ENCODE measurements at places on chromosomes 3 and 15.

- DNase-seq: no peak
These were observed 63.4 kb upstream of the ANKRD28 start for GRCh38 chr3:15861163-15861562.

- peak; percentile 12 for DNase-seq
These were observed 76.4 kb upstream of the ROBO1 start for GRCh38 chr3:79844176-79844575.

GRCh38 chr3:128794067-128794768 is 68.2 kb downstream of the RAB7A start:
- DNase-seq: peak; percentile 75

GRCh38 chr15:23516866-23517265 is 48.6 kb upstream of the MKRN3 start:
- no peak for DNase-seq

- no peak for DNase-seq
These were observed 28.6 kb downstream of the MAP2K5 start for GRCh38 chr15:67570875-67571647.

- peak; percentile 76 for DNase-seq
These were observed 20.2 kb downstream of the CGGBP1 start for GRCh38 chr3:88038566-88038965.

- peak; percentile 53 for DNase-seq
These were observed 68.5 kb downstream of the GPR176 start for GRCh38 chr15:39851500-39852092.

DNA sequence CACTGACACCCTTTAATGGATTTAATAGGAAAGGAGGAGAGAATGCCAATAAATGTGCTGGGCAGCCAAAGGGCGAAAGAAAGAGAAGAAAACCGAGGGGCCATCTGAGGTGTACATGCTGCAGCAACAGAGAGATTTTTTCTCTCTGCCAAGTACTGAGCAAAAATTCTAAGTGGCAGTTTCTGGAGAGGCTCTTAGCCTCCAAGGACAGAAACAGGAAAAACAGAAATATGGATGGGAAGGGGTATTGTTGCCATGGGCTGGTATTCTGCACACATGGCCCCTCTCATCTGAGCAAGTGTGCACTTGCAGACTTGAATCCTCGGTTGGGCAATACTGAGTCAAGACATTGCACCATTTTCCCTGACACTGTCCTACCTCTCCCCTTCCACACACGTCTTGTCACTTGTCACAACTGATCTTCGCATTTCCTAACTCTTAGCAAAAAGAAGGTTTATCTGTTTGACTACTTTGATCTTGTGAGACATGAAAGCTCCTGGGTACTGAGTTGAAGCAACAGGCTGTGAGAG is 73.9 kb downstream of the PRICKLE2 start:
- no peak for DNase-seq

DNA sequence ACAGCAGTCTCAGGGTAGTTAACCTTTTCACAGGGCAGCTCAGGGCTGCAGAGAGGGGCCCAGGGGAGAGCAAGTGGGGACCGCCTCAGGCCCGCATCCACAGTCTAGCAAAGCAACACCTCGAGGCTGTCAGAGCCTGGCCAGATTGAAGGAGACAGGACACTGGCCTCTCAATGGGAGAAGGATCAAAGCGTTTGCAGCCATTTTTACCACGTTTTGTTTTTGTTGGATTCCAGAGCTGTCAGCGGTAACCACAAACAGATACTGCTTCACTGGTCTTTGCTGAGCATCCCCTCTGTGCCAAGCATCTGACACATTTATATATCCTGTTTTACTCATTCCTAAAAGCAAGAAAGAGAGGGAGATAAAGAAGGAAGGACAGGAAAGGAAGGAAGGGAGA is 153.8 kb downstream of the SHQ1 start:
- DNase-seq: peak; percentile 55

DNA sequence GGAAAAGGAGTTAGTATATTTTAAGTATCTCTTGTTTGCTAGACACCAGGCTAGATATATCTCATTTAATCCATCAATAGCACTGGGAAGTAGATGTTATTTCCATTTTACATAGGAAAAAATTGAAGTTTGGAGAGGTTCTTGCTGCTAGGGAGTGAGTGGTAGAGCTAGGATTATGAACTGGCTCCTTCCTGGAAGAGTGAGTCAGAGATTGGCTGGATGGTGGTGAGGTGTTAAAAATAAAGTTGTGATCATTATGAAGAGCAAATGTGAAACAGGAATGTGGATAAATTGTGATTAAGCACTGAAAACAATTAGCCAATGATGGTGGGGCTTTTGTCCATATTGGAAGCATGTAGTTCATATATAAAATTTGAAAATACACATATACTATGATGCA is 234.2 kb downstream of the WNT5A start:
- DNase-seq: no peak

DNA sequence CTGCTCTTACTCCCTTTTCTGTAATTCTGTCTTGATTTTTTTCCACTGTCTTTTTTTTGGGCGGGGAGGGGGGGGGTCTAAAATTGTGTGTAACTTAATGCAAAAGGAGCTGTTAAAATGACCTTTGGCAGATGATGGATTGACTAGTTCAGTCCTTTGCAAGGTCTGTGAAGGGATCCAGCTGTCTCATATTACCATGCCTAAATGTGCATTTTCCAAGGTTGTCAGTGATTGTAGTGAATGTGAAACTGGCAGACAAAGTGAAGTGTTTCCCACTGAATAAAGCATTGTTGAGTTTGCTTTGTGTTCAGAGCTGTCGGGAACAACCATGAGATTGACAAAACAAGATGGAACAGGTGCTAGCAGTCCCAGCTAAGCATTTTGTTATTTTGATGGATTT is 110.1 kb upstream of the SKOR1 start:
- DNase-seq: no peak

DNA sequence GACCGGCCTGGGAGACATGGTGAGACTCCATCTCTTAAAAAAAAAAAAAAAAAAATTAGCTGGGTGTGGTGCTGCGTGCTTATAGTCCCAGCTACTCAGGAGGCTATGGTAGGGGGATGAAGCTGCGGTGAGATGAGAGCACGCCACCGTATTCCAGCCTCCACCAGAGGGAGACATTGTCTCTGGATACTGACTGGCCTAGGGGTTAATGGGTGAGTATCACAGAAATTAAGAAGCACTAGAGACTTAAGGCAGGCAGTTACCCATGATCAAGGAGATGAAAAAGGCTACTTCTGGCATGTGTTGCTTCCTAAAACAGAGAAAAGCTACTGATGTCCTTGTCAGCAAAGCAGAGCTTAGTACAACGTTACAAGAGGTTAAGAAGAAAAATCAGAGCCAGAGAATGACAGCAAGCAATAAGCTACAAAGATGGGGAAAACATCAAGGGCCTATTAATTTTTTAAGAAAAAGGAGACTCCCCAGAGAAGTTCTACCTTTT is 8.6 kb downstream of the TFRC start:
- peak; percentile 58 for DNase-seq

GRCh38 chr15:42152921-42153698 is 3.3 kb downstream of the PLA2G4F start:
- no peak for DNase-seq

DNA sequence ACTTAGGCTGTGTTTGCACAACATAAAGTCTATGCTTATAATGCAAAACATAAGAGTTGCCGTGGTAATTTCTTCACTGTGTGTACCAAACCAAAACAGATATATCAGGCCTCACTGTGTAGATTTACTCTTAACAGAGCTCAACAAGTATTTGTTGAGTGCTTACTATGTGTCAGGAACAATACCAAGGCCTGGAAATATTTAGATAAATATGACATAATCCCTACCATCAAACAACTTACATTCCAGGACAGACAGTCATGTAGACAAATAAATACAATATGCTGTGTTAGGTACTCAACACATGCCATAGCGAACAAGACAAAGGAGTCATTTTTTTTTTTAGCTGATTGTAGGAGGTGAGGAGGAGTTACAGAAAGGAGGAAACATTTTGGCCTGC is 554.0 kb downstream of the NSUN3 start:
- DNase-seq: peak; percentile 2

DNA sequence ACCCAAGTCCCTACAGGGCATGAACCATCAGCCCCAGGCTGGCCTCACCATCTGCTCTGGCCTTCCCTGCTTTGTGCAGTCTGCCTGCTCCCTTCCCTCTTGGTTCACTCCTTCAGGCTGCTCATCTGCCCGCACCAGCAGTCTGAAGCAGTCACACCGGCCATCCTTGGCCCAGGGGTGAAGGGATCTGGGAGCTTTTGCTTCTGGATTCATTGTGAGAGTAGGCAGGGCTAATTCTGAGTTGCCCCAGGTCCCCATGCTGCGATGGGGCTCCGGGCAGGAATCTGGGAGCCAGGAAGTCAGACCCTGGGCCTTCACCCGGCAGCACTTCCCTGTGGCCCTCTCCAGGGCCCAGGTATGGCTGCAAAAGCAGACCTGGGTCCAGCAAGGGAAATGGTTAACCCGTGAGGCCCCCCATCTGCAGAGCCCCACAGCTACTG is 99.7 kb downstream of the VGLL4 start:
- DNase-seq: no peak

DNA sequence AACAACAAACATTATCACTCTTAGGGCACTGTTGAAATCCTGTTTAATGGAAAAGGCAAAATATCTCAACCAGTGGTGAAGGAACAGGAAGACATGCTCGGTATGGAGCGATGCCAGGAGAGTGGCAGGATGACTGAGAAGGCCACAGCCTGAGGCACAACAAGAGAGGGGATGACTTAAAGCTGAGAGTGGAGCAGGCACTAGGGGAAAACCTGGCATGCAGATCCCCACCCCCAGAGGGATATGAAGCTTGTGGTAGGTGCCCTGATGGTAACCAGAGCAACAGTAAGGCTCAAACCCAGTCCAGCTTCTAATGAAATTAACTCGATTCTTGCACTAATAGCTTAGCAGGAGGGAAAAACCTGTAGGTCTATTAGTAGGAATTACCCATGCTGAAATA is 40.4 kb downstream of the LYSMD4 start:
- peak; percentile 45 for DNase-seq

- peak; percentile 56 for DNase-seq
These were observed 37.6 kb upstream of the WDR49 start for GRCh38 chr3:167691366-167691765.

DNA sequence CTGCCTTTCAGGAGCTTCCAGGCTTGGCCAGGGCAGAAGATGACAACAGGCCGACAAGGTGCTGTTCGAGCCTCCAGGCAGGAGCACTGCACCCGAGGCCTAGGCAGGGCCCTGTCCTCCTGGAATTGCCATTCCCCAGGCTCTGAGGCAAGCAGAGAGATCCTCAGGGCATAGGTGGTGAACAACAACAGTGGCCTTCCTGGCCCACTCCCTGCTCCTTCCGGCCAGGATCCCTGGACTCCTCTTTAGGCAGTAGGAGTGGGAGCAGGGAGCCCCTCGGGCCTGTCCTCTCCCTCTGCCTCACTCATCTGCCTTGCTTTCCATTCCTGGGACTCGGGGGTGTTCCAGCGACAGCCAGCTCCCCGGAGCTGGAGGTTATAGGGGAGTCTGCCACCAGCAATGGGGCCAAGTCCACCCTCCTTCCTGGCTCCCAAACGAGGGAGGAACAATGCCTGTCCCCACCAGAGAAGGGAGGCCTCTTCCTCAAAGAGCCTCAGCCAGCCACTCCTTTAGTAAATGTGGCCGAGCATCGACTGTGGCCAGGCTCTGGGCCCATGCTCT is 135.0 kb downstream of the NUP210 start:
- no peak for DNase-seq

Data from fibroblast of skin of back (primary cell).